ENCODE measurements at places on chromosomes 12 and 14.

GRCh38 chr12:85872497-85873091 lies 1.5 kb upstream of the NTS start:
- DNase-seq: no peak

GRCh38 chr14:37819155-37820015 lies 224.0 kb downstream of the TTC6 start:
- DNase-seq: no peak

- DNase-seq: no peak
Measured at GRCh38 chr12:58711974-58712373, 208.3 kb downstream of the LRIG3 start.

GRCh38 chr12:101777978-101778377 lies 38.7 kb upstream of the SYCP3 start:
- DNase-seq: no peak
